ENCODE measurements at places on chromosomes 13 and 19.

DNA sequence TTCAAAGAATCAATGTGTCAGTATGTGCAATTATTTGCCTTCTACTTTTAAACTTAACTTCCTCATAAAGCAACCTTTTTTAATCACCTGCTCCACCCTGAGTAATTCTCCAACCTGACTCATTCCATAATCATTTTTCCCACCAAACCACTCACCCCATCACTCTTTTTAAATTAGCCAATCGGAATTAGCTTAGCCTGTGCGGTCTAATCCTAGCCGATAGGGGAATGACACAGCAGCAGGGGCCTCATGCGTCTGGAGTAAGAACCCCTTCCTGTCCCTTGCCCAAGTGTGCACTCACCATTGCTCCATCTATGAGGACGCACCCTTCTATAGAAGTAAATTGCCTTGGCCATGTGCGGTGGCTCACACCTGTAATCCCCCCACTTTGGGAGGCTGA, 27.4 kb upstream of the ZNF83 start:
- DNase-seq: no peak

- DNase-seq: peak; percentile 82
These were observed 1.5 kb upstream of the HCN2 start for GRCh38 chr19:588093-588740.

- no peak for DNase-seq
These were observed 6.8 kb downstream of the GIPC3 start for GRCh38 chr19:3591876-3592613.

DNA sequence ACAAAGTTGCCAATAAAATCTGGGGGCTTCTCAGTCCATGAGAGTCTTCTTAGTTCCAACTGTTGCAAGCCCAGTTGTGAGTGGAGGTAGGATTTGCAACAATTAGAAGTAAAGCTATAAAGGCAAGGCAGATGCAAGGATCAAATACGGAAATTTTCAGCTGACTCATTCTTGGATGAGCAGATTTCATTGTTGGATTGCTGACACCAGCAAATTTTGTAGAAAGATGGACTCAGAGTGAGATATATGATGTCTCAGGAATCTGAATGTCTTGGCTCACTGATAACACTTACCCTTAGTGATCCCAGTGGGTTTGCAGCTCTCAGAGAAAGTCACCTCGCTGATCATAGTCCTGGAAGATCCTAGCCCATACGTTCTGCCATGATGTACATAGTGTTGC, 209.0 kb downstream of the GPC6 start:
- no peak for DNase-seq

- DNase-seq: no peak
These were observed 55.2 kb downstream of the SOX21 start for GRCh38 chr13:94657167-94657566.

GRCh38 chr19:17484520-17485185, 14.3 kb downstream of the SLC27A1 start:
- DNase-seq: no peak

- no peak for DNase-seq
These were observed 145.6 kb upstream of the FRY start for GRCh38 chr13:31885994-31886393.

DNA sequence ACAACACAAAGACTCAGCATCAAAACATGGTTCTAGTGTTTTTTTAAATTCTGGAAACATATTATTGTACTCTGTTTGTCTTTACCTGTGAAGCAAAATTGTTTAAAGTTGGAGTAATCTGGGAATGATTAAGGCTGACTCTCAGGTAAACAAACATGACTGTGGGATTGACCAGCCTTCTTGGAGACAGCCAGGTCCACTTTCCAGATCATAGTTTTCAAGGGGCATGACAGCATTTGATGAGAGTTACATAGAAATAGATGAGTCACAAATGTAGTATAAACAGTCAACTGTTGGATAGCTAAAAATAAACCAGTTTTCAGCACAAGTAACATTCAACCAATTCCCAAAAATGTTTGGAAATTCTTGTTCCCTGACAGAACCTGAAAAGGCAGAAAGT, 1680.9 kb downstream of the OLFM4 start:
- no peak for DNase-seq

DNA sequence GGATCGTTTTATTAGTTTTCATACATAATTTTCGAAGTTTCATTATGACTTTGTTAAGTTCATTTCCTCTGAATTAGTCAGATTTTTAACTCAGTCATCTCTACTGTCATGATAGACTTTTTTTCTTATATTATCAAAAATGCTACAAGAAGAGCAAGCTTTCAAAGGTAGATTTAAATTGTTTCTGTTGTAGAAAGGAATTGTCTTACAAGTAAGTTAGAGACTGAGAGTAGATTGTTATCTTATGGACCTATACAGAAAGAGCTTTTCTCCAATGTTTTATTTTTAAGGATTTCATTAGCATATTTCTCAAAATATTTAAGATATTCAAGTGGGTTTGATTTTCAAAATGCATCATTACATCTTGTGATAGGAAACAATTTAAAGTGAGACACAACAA, 2.7 kb downstream of the MAB21L1 start:
- no peak for DNase-seq

DNA sequence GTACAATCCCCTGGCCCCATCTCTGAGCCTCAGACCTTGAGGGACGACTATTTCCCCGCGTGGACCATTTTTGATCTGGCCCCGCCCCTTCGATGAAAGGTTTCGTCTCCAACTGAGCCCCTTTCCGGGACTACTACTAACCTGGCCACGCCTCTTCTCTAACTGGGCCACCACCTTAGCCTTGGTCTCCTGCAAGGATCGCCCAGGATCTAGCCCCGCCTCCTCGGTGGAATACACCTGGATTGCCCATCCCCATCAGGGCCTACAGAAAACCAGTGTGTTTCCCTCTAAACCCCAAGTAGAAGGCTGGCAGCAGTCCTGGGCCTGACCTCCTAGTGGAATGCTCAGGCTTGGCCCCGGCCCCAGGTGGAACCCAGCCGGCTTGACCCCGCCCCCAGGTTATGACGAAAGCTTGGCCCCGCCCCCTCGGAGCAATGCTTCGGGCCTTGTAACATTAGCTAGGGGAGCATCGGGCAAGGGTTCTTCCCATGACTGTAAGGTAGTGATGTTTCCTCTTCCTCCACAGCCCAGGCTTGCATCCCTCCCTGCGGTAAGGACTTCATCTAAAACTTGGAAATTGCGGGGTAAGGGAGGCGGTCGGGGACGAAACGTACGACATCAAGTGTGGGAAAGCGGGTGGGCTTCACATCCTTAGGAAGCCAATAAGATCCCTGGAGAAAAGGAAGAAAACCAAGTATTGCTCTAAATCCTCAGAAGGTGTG, 9.1 kb downstream of the SPACA6 start:
- DNase-seq: peak; percentile 85

- peak; percentile 55 for DNase-seq
These were observed 591 bp downstream of the ZNF823 start for GRCh38 chr19:11737964-11738745.

GRCh38 chr13:110423689-110424302, 116.7 kb downstream of the COL4A2 start:
- DNase-seq: no peak

- no peak for DNase-seq
These were observed 114.9 kb downstream of the PTPRS start for GRCh38 chr19:5225486-5226345.

DNA sequence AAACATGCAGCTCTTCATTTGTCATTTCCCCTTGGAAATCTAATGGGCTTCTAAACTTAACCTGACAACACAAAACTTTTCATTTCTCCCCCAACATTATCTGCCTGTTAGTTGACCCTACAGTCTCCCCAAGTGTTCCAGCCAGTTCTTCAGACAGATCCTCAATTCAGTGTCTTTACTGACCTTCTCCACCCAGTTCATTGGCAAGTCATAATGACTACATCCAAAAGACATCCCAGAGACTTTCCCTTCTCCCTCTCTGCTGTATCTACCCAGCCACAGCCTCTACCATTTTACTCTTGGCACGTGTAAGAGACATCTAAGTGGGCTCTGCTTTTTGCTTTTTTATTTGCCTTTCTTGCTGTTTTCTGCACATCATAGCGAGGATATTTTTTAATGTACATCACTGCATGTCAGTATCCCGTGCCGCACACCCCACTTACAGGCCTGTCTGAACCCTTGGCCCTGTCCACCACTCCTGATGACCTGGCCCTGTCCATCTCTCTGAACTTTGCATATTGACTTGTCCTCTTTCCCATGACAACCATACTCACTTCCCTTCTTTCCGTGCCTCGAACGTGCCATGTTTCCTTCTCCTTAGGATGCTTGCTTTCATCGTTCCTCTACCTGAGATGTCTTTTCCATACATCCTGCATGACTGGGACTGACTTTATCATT, 391.9 kb downstream of the IRS2 start:
- no peak for DNase-seq

- DNase-seq: no peak
These were observed 8.9 kb upstream of the MYO1F start for GRCh38 chr19:8585894-8586750.

DNA sequence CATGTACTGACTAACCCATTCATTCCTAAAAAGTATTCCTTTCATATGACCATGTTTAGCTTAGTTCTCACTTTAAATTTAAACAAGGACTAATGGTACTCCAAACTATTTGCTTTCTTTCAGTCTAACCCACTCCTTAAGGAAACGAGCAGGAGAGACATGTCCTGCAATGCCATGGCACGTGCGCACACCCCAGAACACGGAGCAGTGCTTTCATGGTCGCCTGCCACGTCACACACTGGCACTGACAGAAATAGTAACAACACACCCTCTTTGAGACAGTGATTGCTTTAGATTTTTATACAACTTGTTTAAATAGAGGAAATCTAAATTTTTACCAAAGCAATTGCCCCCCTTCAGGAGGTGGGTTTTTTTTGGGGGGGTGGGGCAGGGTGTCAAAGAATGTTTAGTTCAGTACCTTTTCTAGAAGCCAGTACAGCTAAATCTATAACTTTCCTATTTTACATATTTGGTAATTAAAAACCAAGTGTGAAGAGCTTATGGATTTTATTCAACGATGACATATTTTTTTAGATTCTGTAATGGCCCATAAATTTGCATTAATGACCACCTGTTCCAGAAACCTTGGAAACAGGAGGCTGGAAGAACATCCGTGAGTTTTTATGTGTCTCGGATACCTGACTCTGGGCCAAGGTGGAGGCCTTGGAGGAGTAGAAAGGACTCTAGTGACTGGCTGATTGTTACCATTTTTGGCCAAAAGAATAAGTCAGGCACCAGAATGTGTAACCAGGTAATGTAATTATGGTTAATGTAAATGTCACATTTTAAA, 247.1 kb downstream of the DCT start:
- DNase-seq: no peak

- DNase-seq: peak; percentile 19
These were observed 173.0 kb downstream of the OLFM4 start for GRCh38 chr13:53201454-53202225.

- DNase-seq: no peak
These were observed 240.4 kb upstream of the CSNK1A1L start for GRCh38 chr13:37345869-37346268.

GRCh38 chr19:9819596-9819909, 674 bp upstream of the FBXL12 start:
- DNase-seq: no peak

DNA sequence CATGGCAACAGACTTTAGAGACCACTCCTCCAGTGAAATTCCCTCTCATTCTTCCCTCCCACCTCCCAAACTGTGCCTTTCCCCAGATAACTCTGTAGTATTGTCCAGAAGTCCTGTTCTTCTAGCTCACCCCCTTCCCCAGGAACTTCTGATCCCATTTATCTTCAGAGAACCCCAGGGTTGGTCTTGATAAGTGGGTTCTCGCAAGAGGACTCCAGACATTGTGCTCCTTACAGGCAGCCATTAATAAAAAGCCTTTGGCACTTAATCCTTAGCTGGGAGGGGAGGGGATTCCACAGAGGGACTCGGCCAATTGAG, 1.9 kb downstream of the LTBP4 start:
- no peak for DNase-seq

GRCh38 chr19:4877753-4878490, 10.5 kb upstream of the PLIN3 start:
- peak; percentile 71 for DNase-seq

DNA sequence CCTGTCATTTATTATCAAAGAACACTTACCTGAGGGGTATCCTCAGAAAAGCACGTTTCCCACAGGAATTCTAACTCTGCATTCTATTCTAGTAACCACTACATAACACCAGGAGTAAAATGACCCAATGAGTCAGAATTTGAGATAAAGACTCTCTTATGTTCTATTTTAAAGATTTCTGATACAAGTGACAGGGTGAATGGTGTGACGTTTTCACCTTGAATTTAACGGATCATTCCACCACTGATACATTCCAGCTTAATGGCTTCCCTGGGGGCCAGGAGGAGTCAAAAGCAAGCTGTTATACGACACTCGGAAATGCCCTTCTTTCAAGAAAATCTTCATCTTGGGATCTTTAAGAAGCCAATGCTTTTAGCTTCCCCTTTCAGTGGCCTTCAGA, 55.2 kb downstream of the SLC7A1 start:
- DNase-seq: no peak

DNA sequence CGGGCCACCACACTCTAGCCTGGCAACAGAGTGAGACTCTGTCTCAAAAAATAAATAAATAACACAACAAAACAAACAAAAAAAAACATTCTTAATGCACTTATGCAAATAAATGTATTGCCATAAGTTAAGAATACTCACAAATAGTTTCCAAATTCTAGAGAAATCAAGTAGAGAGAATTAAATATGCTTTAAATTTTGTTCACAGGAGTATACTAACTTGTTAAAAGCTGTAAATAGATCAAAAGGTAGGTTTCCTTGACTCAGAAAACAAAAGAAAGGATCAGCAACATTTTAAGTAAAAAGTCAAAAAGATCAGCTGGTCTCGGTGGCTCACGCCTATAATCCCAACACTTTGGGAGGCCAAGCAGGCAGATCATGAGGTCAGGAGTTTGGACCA, 50.5 kb upstream of the ZNF429 start:
- no peak for DNase-seq

- DNase-seq: peak; percentile 27
These were observed 22.0 kb downstream of the ITGBL1 start for GRCh38 chr13:101474419-101474957.

GRCh38 chr13:36259361-36260137, 38.1 kb downstream of the CCDC169 start:
- DNase-seq: no peak

DNA sequence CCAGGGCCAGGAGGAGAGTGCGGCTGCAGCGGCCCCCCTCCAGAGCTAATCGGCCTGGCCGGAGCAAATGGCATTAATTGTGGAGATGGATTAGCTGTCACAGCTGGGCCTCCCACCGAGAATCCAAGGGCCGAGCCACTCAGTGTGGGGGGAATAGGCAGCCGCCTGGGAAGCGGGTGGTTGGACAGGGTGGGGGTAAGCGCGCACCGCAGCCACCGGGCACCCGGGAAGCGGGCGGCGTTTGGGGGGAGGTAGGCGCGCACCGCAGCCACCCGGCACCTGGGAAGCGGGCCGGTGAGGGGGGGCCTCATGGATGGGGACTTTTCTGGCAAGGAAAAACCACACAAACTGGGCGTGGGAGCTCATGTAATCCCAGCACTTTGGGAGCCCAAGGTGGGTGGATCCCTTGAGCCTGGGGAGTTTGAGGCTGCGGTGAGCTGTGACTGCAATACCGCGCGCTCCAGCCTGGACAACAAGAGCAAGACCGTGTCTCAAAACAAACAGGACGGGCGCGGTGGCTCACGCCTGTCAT, 9.7 kb downstream of the R3HDM4 start:
- DNase-seq: no peak

All from femur (tissue), 1 donor.